Stimulated activated CD8-positive, alpha-beta memory T cell treated with anti-CD3 and anti-CD28 coated beads, Interleukin-12 subunit alpha, Interleukin-12 subunit beta, amount 100 ng/mL, for 1 hour (primary cell): ENCODE measurements at places on chromosomes 2 and 18.

- DNase-seq = no peak
These were observed 141.4 kb downstream of the SMAD7 start for GRCh38 chr18:48809365-48809764.

DNA sequence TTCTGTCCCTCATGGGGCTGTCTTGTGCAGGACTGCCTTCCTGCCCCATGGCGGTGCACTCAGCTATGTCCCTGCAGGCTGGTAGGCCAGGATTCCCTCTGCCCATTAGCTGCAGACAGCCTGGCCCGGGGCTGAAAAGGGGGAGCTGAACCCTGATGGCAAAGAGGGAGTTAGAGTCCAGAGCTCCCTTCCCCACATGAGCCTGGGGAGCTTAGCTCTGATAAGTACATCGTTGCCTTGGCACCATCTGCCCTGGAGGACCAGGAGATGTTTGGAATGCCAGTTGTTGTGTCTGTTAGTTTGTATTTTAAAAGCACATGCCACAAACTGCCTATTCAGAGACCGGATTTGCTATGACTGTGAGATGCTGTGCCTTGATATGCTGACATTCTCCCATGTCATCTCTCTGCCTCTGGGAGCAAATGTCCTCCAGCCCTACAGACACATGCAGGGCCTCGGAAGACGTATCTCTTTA is 65.1 kb upstream of the AFF3 start:
- no peak for DNase-seq

DNA sequence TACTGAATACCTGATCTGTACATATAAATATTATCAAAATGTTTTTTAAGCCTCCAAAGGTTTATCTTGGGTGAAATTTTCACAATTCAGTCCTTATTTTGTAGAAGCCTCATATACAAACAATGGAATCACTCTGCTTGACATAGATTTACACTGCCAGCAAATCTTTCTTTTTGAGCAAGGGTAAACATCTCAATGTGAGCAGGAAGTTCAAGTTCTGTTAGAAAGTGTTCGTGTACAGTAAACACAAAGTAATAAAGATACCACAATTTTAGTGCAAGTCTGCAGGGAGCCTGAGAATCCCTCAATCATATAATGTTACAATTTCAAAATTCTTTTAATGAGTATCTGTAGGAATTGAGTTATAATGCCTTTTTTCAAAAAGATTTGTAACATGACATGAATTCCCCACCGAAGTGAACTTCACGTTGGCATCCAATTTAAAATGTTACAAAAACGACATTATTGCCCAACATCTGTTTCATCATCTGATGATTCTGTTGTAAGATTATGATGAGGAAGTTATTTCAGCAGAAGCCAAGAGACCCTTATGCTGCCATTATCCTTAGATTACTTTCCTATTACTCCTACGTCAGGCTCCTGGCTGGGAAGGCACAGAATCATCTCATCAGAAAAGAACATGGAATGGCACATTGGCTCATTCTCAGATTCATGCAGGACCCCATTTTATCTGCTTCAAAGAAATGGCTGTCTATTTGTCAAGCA is 283.9 kb upstream of the ACVR2A start:
- no peak for DNase-seq

- DNase-seq = no peak
These were observed 27.2 kb downstream of the NLRC4 start for GRCh38 chr2:32237488-32237887.

- DNase-seq = no peak
These were observed 142.4 kb upstream of the ZNF236 start for GRCh38 chr18:76679945-76680344.

DNA sequence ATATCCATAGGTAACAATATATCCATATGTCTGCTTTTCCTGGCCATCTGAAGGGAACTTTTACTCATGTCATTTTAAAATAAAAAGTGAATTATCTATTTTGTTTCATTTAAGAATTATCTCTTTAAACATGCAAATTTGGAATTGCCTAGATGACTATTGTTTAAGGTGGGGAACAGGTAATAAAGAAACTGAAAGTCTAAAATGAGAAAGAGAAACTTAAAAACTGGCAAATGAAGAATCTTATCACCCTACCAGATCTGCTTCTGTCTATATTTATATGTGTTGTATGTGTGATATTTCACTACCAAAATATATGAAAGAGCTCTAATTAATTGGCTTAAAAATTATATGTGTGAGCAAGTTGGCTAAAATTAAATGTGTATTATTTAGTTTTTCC is 243.2 kb upstream of the KCNH7 start:
- DNase-seq = no peak

- DNase-seq = no peak
These were observed 22.2 kb downstream of the KCNG2 start for GRCh38 chr18:79819968-79820351.

- DNase-seq = no peak
These were observed 369.6 kb upstream of the NRXN1 start for GRCh38 chr2:51401546-51401945.

- no peak for DNase-seq
These were observed 85.7 kb upstream of the GALNT13 start for GRCh38 chr2:153786016-153786415.

- DNase-seq = no peak
These were observed 258.3 kb downstream of the SETBP1 start for GRCh38 chr18:44938720-44939665.

DNA sequence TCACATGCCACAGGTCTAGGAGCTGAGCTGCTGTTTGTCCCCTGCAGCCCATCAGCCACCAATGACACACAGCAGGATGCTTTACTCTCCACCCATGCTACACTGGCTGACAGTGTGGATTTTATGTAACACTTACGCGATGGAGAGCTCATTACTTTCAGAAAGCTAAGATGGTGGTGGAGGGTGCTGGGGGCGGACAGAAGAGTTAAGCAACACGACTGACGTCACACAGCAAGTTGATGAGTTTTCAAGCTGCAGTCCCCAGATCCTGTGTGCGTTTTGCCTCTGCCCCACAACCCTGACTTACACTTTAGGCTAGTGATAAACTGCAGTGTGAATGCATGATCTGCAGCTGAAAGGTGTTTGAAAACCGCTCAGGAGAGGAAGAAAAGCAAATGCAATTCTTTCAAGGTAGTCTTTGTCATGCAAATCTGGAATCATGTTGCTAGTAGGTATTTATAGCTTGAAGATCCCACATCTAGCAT is 42.4 kb downstream of the MRPS5 start:
- no peak for DNase-seq

DNA sequence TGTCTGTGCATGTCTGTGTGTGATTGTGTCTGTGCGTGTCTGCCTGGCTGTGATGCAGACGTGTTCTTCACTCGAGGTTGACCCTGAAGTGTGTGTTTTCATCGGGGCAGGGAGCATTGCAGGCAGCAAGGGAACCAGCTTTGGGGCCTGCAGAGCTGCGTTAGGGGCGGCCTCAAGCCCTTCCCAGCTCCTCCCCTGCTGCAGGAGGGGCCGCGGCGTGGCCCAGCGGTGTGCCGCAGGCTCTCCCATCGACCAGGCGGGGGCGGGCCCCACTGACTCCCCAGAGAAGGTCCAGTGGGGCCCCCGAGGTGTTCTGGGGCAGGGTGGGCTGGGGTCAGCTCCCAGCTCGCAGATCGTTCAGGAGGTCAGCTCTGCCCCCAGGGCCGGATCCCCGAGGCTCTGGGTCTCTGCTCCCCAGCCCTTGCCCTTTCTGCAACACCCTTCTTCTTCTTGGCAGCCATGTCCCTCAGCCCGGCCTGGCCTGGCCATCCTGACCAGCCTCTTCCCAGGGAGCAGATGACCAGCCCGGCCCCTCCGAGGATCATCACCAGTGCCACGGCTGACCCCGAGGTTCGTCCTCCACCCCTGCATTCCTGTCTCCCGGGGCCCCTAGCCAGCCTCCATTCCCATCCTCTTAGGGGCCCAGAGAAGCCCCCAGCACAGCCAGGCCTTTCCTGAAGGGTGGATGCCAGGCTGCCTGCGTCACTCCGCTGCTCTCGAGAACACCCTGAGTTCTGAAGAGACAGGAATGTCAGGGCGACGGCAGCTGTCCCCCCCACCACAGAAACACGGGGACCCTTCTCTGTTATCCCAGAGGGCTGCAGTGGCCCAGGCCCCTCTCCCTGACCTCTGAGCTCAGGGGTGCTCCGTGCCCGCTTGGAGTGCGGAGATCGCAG is 11.1 kb upstream of the KLHL30 start:
- no peak for DNase-seq

DNA sequence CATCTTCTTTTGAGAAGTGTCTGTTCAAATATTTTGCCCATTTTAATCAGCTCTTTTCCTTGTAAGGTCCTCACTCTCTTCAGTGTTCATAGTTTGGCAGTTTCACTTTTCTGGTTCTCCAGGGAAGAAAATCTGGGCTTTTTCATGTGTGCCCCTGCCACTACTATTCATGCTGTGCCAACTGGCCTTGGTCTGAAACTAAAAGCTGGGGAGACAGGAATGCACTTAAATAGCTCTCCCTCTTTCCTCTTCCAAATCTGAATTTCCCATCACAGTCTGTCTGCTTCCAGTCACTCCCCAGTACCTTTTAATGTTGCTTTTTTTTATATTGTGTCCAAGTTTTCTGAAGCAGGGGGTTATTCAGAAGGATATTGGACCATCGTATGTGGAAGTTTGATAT is 574.3 kb upstream of the POU3F3 start:
- no peak for DNase-seq

GRCh38 chr2:52222128-52222527 is 1190.2 kb upstream of the NRXN1 start:
- no peak for DNase-seq
